ENCODE measurements at places on chromosomes 2 and 18. TPM values are rescaled to one million over a fixed set of nuclear protein-coding genes. Genes with fewer than 3 reads are reported as not detected.
A peak's percentile ranks its signal among the peaks of the same experiment; 100 is the strongest.

- no peak for DNase-seq
- no peaks in the 10 kb centered on the region for H3K27me3 ChIP-seq
- H3K4me1 ChIP-seq = no peaks in the 10 kb centered on the region
- H3K27ac ChIP-seq = no peak overlapping the region
Measured at GRCh38 chr2:55107436-55107835, 57.2 kb upstream of the RTN4 start.

DNA sequence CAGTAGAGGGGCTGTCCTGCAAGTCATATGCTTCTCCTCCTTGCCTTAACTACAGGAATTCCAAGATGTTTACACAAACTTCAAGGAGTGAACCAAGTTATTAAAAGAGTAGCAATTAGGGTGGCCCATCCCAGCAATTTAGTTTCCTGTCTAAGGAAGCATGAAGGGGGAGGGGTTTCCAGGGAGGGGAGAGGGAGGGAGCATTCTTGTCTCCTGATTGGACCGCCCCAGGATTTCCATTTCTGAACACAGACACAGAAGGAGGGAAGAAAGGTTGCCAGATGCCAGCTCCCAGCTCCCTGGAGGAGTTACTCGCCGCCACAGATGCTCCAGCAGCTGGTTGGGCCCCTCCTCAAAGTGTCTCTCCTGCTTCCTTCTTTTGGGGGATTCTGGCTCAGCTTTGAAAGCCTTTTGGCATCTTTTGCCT, 107.6 kb downstream of the TRIB2 start:
- H3K27me3 ChIP-seq = no peaks in the 10 kb centered on the region
- DNase-seq = no peak
- H3K27ac ChIP-seq = no peak overlapping the region
- no peak overlapping the region for H3K4me3 ChIP-seq
- H3K4me1 ChIP-seq = peaks cover 7% of the 10 kb centered on the region
- no peaks in the 10 kb centered on the region for H3K36me3 ChIP-seq

- H3K27ac ChIP-seq = no peak overlapping the region
- H3K27me3 ChIP-seq = no peaks in the 10 kb centered on the region
- H3K4me3 ChIP-seq = no peak overlapping the region
- DNase-seq = no peak
Measured at GRCh38 chr2:203246646-203247045, 7.8 kb downstream of the CYP20A1 start.

GRCh38 chr2:23366720-23367119, 18.3 kb upstream of the KLHL29 start:
- H3K4me1 ChIP-seq = no peaks in the 10 kb centered on the region
- peaks cover 23% of the 10 kb centered on the region for H3K27me3 ChIP-seq
- no peak overlapping the region for H3K27ac ChIP-seq
- no peaks in the 10 kb centered on the region for H3K36me3 ChIP-seq
- no peak overlapping the region for H3K4me3 ChIP-seq

DNA sequence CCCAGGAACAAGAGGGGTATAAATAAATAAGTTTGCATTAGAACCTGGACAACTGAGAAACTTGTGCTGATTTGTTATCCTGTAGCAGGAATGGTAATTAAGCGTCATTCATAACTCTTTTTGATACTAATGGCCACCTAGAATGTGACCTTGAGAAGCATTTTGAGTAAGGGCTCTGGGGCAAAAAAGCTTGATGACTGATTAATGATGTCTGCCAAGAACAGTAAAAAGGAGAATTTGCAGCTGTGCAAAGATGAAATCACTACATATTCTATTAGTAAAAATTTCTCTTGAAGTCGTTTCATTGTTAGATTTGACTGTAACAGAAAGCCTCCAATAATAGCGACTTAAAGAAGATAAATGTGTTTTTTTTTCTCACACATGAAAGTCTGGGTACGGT, 157.7 kb downstream of the PRKCE start:
- no peaks in the 10 kb centered on the region for H3K36me3 ChIP-seq
- no peaks in the 10 kb centered on the region for H3K27me3 ChIP-seq
- no peak overlapping the region for H3K4me3 ChIP-seq
- no peaks in the 10 kb centered on the region for H3K4me1 ChIP-seq
- DNase-seq = no peak
- no peak overlapping the region for H3K27ac ChIP-seq

- no peaks in the 10 kb centered on the region for H3K36me3 ChIP-seq
- H3K4me3 ChIP-seq = no peak overlapping the region
- no peaks in the 10 kb centered on the region for H3K4me1 ChIP-seq
Measured at GRCh38 chr2:51003345-51004192, 28.4 kb downstream of the NRXN1 start.

DNA sequence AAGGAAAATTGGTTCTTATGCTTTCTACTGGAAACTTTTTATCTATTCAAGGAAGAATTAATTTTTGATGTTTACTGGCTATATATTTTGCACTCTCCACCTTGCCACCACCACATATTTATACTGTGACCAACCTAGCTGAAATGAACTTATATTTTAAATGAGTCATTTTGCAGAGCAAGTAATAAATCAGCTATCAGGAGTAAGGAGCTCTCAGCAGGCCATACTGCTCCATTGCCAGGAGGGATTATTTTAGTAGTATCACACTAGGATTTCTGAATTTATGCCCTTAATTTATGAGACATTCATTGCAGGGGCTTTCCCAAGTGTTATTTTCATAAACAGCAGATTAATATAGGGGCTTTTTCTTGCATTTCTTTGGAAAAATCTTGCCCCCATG, 125.8 kb upstream of the CYP1B1 start:
- no peaks in the 10 kb centered on the region for H3K4me1 ChIP-seq
- peaks cover 25% of the 10 kb centered on the region for H3K27me3 ChIP-seq
- no peak overlapping the region for H3K27ac ChIP-seq
- H3K36me3 ChIP-seq = no peaks in the 10 kb centered on the region

GRCh38 chr2:171858397-171858958, 35.6 kb downstream of the SLC25A12 start:
- H3K27me3 ChIP-seq = no peaks in the 10 kb centered on the region
- DNase-seq = no peak

GRCh38 chr18:47898055-47898454, 32.4 kb downstream of the SMAD2 start:
- DNase-seq = no peak
- H3K36me3 ChIP-seq = peaks cover 63% of the 10 kb centered on the region
- H3K27me3 ChIP-seq = no peaks in the 10 kb centered on the region
- no peak overlapping the region for H3K27ac ChIP-seq
- no peak overlapping the region for H3K4me3 ChIP-seq
- H3K4me1 ChIP-seq = peaks cover 87% of the 10 kb centered on the region

GRCh38 chr2:31053929-31054782, 84.1 kb downstream of the GALNT14 start:
- H3K27me3 ChIP-seq = peaks cover 2% of the 10 kb centered on the region
- H3K4me1 ChIP-seq = peaks cover 6% of the 10 kb centered on the region
- no peak overlapping the region for H3K4me3 ChIP-seq
- DNase-seq = no peak
- no peak overlapping the region for H3K27ac ChIP-seq

DNA sequence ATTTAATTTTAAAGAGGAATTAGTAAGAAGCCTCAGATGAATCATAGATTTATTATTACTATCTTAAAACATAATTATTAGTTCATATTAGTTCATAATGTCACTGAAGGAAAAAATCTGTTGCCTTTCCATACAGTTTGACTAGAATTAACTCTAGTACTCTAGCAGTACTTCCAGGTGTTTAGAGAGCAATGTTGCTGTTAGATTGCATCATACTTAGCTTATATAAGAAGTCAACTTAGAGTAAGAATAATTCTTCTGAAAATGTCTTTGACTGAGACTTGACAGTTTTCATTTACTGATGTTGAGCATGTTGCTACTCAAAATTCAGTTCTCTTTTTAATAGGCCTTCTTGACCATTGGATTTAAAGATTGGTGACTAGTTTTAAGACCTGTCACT, 4.7 kb downstream of the RAB3GAP1 start:
- peaks cover 47% of the 10 kb centered on the region for H3K36me3 ChIP-seq
- peak overlapping the region; percentile 83 for H3K27ac ChIP-seq
- no peak for DNase-seq
- H3K27me3 ChIP-seq = no peaks in the 10 kb centered on the region
- peaks cover 44% of the 10 kb centered on the region for H3K4me1 ChIP-seq
- H3K4me3 ChIP-seq = no peak overlapping the region

GRCh38 chr2:143480601-143481236, 351.5 kb downstream of the ARHGAP15 start:
- peaks cover 36% of the 10 kb centered on the region for H3K4me1 ChIP-seq
- no peak overlapping the region for H3K4me3 ChIP-seq
- H3K27ac ChIP-seq = no peak overlapping the region
- no peaks in the 10 kb centered on the region for H3K27me3 ChIP-seq

- no peaks in the 10 kb centered on the region for H3K27me3 ChIP-seq
- H3K4me1 ChIP-seq = peaks cover 7% of the 10 kb centered on the region
- peaks cover 2% of the 10 kb centered on the region for H3K36me3 ChIP-seq
Measured at GRCh38 chr2:12642859-12643258, 73.9 kb upstream of the TRIB2 start.

DNA sequence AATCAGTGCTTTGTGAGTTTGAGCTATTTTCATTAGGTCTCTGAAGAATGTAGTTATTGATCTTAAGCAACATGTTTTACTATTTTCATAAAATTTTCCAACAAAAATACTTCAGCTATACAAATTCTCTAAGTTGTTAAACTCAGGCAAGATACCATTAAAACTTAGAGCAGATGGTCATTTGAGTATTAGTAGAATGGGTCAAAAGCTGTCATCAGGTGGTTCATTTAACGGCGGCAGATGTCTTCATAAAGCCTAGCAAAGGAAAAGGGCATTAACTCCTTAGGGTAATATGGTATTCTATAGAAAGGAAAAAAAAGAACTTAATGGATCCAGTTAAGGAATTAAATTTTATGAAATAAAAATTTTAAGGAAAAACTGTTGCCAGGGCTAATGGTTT, 19.2 kb downstream of the MIB1 start:
- peaks cover 14% of the 10 kb centered on the region for H3K4me1 ChIP-seq
- no peak overlapping the region for H3K4me3 ChIP-seq
- H3K36me3 ChIP-seq = no peaks in the 10 kb centered on the region
- H3K27me3 ChIP-seq = no peaks in the 10 kb centered on the region
- no peak overlapping the region for H3K27ac ChIP-seq

GRCh38 chr2:200871151-200871550, 6.7 kb upstream of the CLK1 start:
- peaks cover 2% of the 10 kb centered on the region for H3K27me3 ChIP-seq
- peaks cover 15% of the 10 kb centered on the region for H3K4me1 ChIP-seq
- no peak for DNase-seq
- H3K27ac ChIP-seq = peak overlapping the region; percentile 80

GRCh38 chr2:204354442-204354856, 190.8 kb upstream of the PARD3B start:
- H3K36me3 ChIP-seq = no peaks in the 10 kb centered on the region
- no peak for DNase-seq
- H3K27ac ChIP-seq = no peak overlapping the region
- H3K27me3 ChIP-seq = peaks cover 6% of the 10 kb centered on the region
- no peaks in the 10 kb centered on the region for H3K4me1 ChIP-seq
- no peak overlapping the region for H3K4me3 ChIP-seq

DNA sequence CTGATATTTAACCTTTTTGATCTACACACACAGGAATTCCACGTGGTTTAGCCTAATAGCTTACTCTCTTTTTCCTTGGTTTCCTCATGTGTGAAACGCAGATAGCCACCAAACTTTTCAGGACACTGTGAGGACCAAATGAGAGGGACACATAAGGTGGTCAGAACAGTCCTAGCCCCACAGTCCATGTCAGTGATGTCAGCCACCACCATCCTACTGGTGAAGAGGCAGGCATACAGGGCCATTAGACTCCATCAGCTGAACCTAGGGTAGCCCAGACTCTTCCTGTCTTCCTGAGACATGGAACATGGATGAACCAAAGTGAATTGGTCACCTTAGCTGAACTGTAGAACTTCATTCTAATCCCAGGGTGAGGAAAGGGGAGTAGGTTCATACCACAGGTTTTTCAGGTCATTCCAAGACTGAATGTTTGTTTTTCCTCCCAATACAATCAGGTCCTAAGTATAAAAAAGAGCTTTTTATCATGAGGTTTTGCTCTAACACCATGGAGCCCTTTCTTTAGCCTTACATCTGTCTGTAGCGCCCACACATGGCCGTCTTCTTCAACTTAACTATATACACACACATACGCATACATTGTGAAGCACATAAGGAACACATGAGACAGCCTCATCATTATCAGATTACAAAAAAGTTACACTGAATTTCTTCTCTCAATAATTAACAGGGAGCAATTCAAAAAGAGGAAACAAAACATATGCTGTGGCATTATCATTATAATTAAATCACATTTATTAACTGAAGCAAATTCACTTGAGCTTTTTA, 18.5 kb upstream of the NFE2L2 start:
- no peaks in the 10 kb centered on the region for H3K27me3 ChIP-seq
- no peak for DNase-seq
- H3K36me3 ChIP-seq = no peaks in the 10 kb centered on the region
- H3K4me1 ChIP-seq = peaks cover 5% of the 10 kb centered on the region
- H3K4me3 ChIP-seq = no peak overlapping the region

GRCh38 chr18:3251249-3251962, 3.8 kb downstream of the MYL12A start:
- H3K4me3 ChIP-seq = peak overlapping the region; percentile 55
- no peaks in the 10 kb centered on the region for H3K27me3 ChIP-seq
- peaks cover 58% of the 10 kb centered on the region for H3K4me1 ChIP-seq
- no peak for DNase-seq
- peaks cover 62% of the 10 kb centered on the region for H3K36me3 ChIP-seq

- no peak overlapping the region for H3K4me3 ChIP-seq
- H3K27me3 ChIP-seq = peaks cover 3% of the 10 kb centered on the region
- no peak overlapping the region for H3K27ac ChIP-seq
- no peaks in the 10 kb centered on the region for H3K4me1 ChIP-seq
Measured at GRCh38 chr2:172131713-172132555, 29.2 kb upstream of the DLX2 start.

DNA sequence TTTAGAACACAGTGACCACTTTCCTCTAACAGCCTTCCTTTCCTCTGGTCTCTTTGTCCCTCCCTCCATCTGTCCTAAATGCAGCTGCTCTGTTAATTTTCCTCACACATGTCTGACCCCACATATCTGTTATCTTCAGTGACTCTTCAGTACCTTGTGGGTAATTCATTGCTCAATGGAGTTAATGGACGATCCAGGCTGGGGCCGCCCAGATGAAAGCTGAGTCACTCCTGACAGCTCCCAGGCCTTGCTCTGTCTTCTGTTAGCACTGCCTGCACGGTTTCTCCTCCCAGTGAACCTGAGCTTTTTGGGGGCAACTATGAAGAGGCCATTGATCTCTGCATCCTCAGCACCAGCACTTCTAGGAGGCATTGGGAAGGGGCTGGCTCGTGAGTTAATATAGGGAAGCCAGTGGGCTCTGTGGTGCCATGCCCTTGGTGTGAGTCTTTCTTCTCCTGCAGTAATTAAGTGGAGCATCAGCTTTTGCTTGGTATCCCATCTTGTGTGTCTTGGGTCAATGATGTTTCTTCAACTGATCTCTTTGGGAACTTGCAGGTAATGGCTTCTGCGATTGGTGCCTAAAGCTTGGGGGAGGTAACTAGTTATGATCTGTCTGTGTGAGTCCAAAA, 67.3 kb downstream of the SNORC start:
- H3K36me3 ChIP-seq = no peaks in the 10 kb centered on the region
- peaks cover 12% of the 10 kb centered on the region for H3K27me3 ChIP-seq
- DNase-seq = no peak

GRCh38 chr2:67346718-67347407, 50.3 kb upstream of the ETAA1 start:
- no peak for DNase-seq
- no peaks in the 10 kb centered on the region for H3K36me3 ChIP-seq
- peaks cover 1% of the 10 kb centered on the region for H3K27me3 ChIP-seq

The COL5A2 gene
- 2.3 TPM for total RNA-seq

The ASB18 gene
- not detected for total RNA-seq

The B3GNT7 gene
- total RNA-seq = not detected

The FHOD3 gene
- not detected for total RNA-seq

The APCDD1 gene
- not detected for total RNA-seq

Data from activated CD8-positive, alpha-beta T cell treated with anti-CD3 and anti-CD28 coated beads for 36 hours (primary cell).